ENCODE measurements at places on chromosomes 16 and 17. TPM values are rescaled to one million over a fixed set of nuclear protein-coding genes. Genes with fewer than 3 reads are reported as not detected.
A peak's percentile ranks its signal among the peaks of the same experiment; 100 is the strongest.

DNA sequence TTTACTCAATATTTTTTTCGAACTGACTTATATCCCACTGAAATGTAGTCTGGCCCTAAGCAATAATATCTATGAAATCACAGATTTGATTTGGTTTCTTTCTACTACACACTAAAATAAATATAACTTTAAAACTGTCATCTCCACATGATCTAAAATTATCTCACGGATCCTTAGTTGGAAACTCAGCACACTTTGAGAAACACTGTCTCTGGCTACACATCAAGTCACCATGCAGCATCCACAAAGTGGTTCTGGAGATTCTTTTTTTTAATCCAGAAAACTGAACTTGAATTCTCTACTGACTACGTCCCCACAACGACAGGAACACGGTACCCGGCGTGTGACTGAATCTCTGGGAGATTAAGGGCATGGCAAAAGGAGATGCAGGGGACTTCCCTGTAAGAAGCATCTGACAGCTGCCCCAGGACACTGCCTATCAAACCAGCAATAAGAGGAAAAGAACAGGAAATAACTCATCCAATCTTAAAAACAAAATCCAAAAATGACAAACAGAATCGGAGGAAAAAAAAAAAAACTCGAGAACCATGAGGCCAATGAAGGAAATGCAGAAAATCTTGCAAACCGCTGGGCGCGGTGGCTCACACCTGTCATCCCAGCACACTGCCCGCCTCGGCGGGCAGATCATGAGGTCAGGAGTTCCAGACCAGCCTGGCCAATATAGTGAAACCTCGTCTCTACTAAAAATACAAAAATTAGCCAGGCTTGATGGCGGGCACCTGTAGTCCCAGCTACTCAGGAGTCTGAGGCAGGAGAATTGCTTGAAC is 141.0 kb upstream of the RCVRN start:
- peaks cover 8% of the 10 kb centered on the region for H3K27me3 ChIP-seq
- no peak overlapping the region for H3K4me3 ChIP-seq
- peaks cover 2% of the 10 kb centered on the region for H3K4me1 ChIP-seq
- no peak overlapping the region for H3K27ac ChIP-seq
- no peaks in the 10 kb centered on the region for H3K36me3 ChIP-seq

DNA sequence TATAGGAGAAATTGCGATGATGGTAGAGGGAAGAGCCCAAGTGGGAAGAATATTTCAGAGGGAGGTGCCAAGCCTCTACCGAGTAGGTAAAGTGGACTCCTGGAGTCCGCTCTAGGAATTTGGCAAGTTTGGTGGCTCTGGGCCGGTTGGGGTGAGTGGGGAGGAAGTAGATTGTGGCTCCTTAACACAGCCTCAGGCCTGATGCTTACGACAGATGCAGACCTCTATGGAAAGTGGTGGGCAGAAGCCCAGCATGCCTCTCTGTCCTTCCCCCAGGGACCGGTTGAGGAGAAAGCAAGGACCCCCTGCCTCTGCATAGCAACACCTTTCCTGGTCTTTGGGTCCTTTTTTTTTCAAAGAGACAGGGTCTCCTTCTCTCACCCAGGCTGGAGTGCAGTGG is 55.9 kb upstream of the SIAH1 start:
- no peak overlapping the region for H3K4me3 ChIP-seq
- peaks cover 7% of the 10 kb centered on the region for H3K27me3 ChIP-seq
- peaks cover 18% of the 10 kb centered on the region for H3K4me1 ChIP-seq
- no peak overlapping the region for H3K27ac ChIP-seq
- no peak for DNase-seq

Gene MRPS23
- 28.3 TPM for total RNA-seq

Gene NDUFAF8
- 42.4 TPM for total RNA-seq

DNA sequence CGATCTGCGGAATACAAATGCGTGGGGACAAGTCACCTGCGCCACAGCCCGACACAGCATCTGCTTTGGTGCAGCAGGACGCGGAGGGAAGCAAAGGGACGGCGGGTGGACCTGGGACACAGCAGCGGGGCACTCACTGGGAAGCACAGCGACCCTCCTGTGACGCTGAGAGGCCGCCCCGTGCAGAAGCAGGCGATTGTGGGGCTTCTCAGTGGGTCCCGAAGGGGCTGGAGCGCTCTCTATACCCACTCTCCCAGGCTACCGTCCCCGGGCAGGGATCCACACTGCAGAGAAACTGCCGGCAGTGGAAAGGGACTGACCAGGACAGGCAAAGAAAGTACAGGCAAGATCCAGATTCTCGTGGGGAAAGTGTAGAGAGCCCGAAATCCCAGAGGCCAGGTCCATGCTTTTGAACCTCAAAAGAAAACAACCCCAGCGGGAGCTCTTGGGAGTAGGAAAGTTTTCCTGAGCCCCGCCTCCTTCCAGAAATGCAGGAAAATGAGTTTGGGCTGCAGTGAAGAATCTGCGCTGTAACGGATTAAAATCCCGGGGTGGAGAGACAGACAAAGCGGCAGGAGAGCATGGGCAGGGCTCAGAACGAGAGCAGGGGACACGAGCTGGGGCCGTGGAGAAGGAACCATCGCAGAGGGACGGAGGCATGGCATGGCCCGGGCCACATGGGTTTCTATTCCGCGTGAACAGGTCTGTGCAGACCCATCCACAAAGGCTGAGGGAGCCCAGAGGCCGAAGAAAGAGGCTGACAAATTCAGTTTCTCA is 12.7 kb downstream of the COX4I1 start:
- DNase-seq: no peak
- no peak overlapping the region for H3K4me3 ChIP-seq
- H3K27me3 ChIP-seq: peaks cover 26% of the 10 kb centered on the region
- no peaks in the 10 kb centered on the region for H3K4me1 ChIP-seq
- H3K36me3 ChIP-seq: no peaks in the 10 kb centered on the region

Gene CLDN6
- not detected for total RNA-seq

DNA sequence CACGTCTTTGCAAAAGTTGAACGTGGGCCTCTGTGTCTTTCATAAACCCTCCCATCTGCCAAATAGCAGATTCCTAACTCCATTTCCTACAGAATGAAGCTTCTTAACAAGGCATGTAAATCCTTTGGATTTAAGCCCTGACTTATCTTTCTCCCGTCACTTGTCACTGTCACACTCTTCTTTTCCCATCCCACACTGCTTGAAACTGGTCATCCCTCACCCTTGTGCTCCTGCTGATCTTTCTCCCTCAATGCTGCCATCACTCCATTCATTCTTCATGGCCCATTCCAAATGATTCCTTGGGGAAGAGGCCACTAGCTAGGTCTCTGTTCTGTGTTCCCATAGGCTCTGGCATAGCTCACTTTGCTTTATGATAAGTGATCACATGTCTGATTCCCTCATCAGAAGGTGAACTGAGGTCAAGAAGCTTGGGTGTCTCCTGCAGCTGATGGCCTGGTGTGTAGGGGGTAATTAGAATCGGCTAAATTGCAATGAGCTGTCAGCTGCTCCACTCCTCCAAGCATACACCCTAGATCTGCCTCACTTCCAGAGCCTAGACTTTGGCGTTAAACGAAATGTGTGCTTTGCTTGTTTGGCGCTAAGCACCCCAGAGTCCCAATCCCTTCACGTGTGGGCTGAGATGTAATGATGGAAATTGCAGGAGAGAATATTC is 61.7 kb downstream of the PECAM1 start:
- no peaks in the 10 kb centered on the region for H3K36me3 ChIP-seq
- H3K27ac ChIP-seq: no peak overlapping the region
- H3K27me3 ChIP-seq: no peaks in the 10 kb centered on the region
- H3K4me1 ChIP-seq: peaks cover 21% of the 10 kb centered on the region

- no peaks in the 10 kb centered on the region for H3K4me1 ChIP-seq
- no peaks in the 10 kb centered on the region for H3K27me3 ChIP-seq
- H3K36me3 ChIP-seq: peaks cover 14% of the 10 kb centered on the region
- no peak overlapping the region for H3K4me3 ChIP-seq
- no peak for DNase-seq
Observed at GRCh38 chr16:2244301-2244700, 7.1 kb downstream of the ECI1 start.

- H3K4me3 ChIP-seq: no peak overlapping the region
- H3K27ac ChIP-seq: peak overlapping the region; percentile 40
- DNase-seq: no peak
- no peaks in the 10 kb centered on the region for H3K27me3 ChIP-seq
Observed at GRCh38 chr16:67598527-67598926, 36.2 kb downstream of the CTCF start.

Gene ST6GALNAC2
- total RNA-seq: 1.9 TPM

DNA sequence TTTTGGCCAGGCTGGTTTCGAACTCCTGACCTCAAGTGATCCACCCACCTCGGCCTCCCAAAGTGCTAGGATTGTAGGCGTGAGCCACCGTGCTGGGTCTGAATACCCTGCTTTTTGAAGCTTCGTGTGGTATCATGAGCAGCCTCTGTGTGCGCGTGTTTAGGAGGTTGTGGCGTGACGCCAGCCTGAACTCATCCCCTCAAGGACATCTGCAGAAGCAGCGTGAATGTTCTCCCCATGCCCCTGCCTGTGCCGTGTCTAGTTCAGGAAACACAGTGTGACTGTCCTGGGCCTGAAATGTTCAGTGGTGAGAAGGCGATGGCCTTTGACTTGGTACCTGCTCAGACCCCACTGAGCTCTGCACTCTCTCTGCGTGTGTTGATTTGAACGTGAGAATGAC is 35.6 kb downstream of the RNF213 start:
- no peak overlapping the region for H3K4me3 ChIP-seq
- no peaks in the 10 kb centered on the region for H3K4me1 ChIP-seq
- no peaks in the 10 kb centered on the region for H3K27me3 ChIP-seq
- no peak overlapping the region for H3K27ac ChIP-seq
- H3K36me3 ChIP-seq: peaks cover 62% of the 10 kb centered on the region

Gene CHST5
- total RNA-seq: 0.27 TPM

Gene CCDC200
- total RNA-seq: not detected

Gene PRSS8
- total RNA-seq: not detected

Gene NPIPA3
- not detected for total RNA-seq

DNA sequence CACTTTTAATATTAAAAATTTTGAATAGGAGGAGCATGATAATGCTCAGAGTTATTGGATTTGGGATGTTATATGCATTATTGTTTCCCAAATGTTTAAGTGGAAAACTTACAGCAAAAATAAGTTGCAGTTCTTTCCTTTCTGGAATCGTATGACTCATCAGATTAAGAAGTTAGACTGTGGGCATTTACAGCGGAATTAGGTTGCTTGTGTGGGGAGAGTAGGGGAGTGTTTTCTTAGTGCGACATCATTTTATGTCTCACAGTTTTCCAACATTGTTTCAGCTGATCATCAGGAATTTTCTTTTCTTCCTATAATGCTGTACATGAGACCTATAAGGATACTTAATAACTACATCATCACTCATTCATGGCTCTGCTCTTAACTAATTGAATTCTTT is 1631.8 kb downstream of the CDH8 start:
- H3K4me1 ChIP-seq: peaks cover 3% of the 10 kb centered on the region
- H3K27ac ChIP-seq: no peak overlapping the region
- H3K27me3 ChIP-seq: peaks cover 2% of the 10 kb centered on the region
- no peak for DNase-seq
- no peak overlapping the region for H3K4me3 ChIP-seq

Gene MPP3
- total RNA-seq: 6.1 TPM

Gene ATP2C2
- not detected for total RNA-seq

Gene TRIM37
- total RNA-seq: 35.9 TPM

- no peaks in the 10 kb centered on the region for H3K27me3 ChIP-seq
- no peaks in the 10 kb centered on the region for H3K36me3 ChIP-seq
- H3K4me3 ChIP-seq: no peak overlapping the region
- H3K4me1 ChIP-seq: peaks cover 26% of the 10 kb centered on the region
- no peak for DNase-seq
Observed at GRCh38 chr17:57604771-57605674, 140.1 kb downstream of the CCDC182 start.

DNA sequence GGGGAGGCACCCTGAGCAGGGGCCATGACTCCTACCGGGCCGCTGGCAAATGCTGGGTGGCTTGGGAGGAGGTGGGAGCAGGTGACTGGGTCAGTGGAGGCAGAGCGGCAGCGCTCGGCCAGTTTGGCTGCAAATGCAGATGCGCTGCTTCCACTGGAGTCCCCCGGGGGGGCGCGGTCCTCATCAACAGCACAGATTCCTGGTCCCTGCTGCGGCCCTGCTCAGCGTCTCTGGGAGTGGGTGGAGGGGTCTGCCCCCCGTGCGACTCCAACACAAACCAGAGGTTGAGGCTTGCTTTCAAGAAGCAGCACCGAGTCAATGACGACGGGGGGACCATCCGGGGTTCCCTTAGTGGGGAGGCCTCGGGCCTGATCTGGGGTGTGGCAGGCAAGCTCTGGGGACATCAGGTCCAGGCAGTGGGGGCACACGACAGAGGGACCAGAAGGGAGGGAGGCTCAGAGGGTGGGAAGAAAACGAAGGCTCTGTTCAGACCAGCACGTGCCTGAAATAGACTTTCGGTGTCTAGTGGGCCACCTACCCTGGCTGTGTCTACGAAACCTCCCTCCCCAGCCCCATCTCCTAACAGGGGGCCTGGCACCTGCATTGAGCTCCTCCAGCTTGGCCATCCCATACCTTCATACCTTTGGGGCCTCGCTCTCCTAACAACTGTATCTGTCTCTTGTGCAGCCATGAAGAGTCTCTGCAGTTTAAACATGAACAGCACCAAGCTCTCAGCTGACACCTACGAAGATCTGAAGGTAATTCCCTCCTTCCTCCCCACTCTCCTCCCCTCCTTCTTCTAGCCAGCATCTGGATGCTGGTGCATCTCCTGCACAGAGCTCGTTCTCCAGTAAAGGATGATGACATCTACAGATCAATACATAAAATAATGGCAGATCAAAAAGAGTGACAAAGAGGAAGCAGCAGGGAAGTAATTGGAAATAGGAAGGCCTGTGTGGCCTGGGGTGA is 72.5 kb upstream of the PLCG2 start:
- H3K27me3 ChIP-seq: no peaks in the 10 kb centered on the region
- peaks cover 22% of the 10 kb centered on the region for H3K4me1 ChIP-seq
- H3K36me3 ChIP-seq: peaks cover 24% of the 10 kb centered on the region
- DNase-seq: no peak
